ENCODE measurements at places on chromosomes 13 and 19.

GRCh38 chr19:13604902-13605586 lies 98.8 kb upstream of the CACNA1A start:
- DNase-seq: no peak

DNA sequence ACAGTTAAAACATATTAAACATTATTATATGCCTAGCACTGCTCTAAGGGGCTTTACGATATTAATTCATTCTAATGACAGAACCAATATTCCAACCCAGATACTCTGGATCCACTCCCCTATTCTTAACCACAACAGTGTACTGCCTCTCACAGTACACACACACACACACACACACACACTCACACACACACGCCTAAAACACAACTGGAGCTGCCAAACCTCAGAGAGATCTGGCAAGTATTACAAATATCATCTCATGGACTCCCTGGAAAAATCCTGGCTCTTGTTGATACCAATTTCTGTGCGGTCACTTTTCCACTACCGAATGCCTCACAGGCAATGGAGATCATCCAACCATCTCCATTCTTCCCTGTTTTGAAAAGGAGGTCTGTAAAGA lies 1.3 kb downstream of the ZNF780A start:
- DNase-seq: no peak

GRCh38 chr19:35170359-35171061 lies 16.0 kb downstream of the FXYD5 start:
- DNase-seq: no peak

GRCh38 chr19:18612772-18613588 lies at the start of gene TMEM59L:
Gene TMEM59L (plus strand): TSS chr19:18612870. CDS start chr19:18612959, 89 bp downstream.
- DNase-seq: no peak

DNA sequence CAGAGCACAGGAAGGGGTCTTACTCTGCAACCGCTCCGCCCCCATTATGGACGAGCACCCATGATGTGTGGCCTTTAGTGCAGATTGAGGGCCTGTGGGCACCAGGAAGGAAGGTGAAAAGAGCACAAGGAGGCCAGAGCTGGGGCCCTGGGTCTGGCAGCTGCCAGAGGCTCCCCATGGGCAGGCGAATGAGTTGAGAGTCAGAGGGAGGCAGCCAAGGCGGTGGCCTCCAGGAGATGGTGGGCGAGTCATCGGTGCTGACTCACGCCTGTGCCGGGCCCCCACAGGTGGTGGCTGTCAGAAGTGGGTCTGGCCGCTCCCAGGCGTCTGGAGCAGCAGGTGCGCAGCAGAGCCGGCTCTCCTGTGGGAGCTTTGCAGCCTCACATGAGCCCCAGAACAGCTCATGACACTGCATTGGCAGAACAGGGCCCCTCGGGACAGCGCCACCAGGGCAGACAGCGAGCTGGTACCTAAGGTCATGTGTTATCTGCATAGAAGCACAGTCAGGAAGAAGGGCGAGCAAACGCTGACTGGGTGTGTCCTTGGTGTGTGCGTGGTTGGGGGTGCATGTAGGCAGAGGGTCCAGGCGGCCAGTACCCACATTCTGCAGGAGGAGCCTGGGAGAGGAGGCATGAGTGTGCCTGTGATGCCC lies 68.8 kb downstream of the CHST8 start:
- DNase-seq: no peak
